ENCODE measurements at places on chromosomes 4 and X.

DNA sequence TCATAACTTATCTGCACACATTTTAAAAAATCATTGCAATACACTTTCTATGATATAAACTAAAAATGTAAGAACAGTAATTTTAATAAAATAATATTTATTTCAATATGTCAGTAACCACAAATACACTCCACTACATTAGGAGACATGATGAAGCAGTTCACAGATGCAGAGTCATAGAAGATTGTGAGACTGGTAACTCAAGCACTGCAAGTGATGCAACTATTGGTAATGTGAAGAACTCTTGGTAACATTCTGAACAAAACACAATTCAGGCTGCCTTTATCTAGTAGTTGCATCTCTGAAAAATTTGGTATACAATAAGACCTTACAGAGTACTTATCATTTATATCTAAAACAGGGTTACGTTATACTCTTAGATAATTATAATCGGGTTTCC is 52.6 kb upstream of the LRAT start:
- DNase-seq, result no peak

GRCh38 chrX:16222151-16222550 is 54.9 kb downstream of the MAGEB17 start:
- DNase-seq, result no peak

GRCh38 chrX:9706421-9706820 is 59.2 kb downstream of the GPR143 start:
- DNase-seq, result no peak

DNA sequence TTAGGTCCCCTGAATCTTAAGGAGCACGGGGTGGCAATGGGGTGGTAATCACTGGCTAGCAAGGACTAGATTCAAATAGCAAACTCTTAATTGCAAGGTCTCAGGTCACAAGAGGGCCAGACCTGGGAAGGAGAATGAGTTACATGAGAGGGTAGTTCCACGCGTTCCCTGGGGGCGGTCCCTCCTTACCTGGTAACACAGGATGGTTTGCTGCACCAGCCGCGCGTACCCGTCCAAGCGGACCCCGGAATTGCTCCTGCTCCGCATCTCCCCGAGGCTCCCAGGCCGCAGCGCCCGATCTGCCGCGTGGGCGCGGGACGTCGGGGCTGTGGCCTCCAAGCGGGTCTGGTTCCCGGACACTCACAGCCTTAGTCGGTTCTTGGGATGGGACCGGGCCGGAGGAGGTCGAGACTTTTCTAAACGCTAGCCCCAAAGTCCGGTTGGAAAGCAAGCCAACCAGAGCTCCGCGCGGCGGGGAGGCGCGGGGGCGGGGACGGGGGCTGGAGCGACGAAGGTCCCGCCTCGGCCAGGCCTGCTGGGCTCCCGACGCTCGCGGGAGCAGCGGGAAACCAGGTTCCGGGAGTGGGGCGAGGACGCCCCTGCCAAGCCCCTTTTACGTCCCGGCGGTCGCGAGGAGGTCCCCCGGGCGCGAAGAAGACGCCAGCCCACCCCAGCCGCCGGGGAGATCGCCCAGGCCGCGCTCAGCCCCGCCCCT is at the start of gene PHKA2:
Gene PHKA2, minus strand, starts transcription at position 449 of the 715 bp plus-strand sequence. Its CDS starts 182 bp downstream, at position 267.
- DNase-seq, result peak; percentile 37

DNA sequence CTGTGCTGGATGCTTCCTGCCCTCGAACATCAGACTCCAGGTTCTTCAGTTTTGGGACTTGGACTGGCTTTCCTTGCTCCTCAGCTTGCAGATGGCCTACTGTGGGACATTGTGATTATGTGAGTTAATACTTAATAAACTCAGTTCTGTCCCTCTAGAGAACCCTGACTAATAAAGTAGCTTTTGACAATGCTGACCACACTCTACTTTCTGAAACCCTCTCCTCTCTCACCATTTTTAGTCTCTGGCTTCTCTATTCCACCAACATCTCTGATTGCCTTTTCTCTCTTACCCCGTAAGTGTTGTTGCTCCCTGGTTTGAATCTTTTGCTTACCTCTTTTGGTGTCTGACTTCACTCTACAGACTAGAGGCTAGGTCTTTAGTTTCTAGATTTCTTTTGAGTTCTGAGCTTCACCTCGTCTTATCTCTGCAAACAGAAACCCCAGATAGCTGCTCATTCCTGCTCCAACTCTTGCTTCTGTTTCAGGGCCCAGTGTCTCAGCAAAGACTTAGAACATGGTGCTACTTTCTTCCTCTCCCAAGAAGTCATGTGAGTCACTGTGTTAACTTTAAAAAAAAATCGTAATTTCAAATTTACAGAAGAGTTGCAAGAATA is 11.4 kb downstream of the TMSB4X start:
- no peak for DNase-seq

Data from amygdala (tissue), 56 donors.